Motor neuron (in vitro differentiated cells): ENCODE measurements at places on chromosomes 4 and X. TPM values are rescaled to one million over a fixed set of nuclear protein-coding genes. Genes with fewer than 3 reads are reported as not detected.
A peak's percentile ranks its signal among the peaks of the same experiment; 100 is the strongest.

SPP1 gene
- 34.2 and 44.2 TPM in 2 replicates for total RNA-seq

CYBB gene
- total RNA-seq = 0.14 and 0.25 TPM in 2 replicates

STOX2 gene
- total RNA-seq = 21.8 and 24.5 TPM in 2 replicates

GAGE2A gene
- not detected in 2 replicates for total RNA-seq

HADH gene
- 14.3 and 14.6 TPM in 2 replicates for total RNA-seq

ADGRG4 gene
- total RNA-seq = 0.11 and 0.17 TPM in 2 replicates

GPRASP3 gene
- 9.4 and 9.8 TPM in 2 replicates for total RNA-seq

MAP7D2 gene
- total RNA-seq = 5.5 and 6.6 TPM in 2 replicates

GRCh38 chr4:139892973-139893736 lies 227.5 kb downstream of the MGST2 start:
- no peak for ATAC-seq

- no peak for ATAC-seq
Observed at GRCh38 chr4:73340917-73341316, 63.2 kb upstream of the ALB start.

DNA sequence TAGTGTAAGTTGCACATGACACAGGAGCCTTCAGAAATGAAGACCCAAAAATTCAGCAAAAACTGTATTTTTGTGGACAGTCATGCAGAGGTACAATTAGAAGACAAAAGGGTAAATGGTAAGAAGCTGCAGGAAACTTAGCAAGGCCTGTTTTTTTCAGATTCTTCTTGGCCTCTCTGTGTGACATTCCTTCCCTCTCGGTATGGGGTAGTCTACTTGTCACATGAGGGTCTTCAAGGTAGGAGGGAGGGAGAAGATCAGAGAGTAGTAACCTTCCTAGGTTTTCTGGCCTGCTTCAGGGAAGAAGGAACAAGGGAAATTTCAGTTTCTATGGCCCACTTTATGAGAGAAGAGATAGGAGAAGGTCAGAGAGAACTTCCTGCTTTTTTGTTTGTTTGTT lies 230.4 kb upstream of the PPP1R2C start:
- ATAC-seq = no peak

DNA sequence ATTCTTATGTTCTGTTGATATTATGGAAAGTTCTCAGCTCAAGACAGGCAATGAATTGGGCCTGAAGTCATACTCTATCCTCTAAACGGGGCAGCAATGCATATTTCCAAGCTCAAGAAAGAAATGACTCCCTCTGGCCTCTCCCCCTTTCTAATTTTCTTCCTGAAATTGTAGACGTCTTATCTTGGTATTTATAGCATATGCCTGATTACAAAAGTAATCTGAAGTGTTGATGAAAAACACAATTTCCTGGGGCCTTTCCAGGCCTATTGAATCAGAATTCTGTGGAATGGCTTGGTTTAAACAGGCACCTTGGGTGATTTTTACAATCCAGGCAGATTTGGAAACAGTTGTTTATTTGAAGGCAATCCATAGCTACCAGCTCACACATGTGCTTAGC lies 21.4 kb upstream of the PGRMC2 start:
- no peak for ATAC-seq

GRCh38 chrX:48466696-48467095 lies 3.4 kb downstream of the SLC38A5 start:
- no peak for ATAC-seq

- no peak for ATAC-seq
Observed at GRCh38 chr4:164012396-164013027, 518.0 kb downstream of the TMA16 start.

DNA sequence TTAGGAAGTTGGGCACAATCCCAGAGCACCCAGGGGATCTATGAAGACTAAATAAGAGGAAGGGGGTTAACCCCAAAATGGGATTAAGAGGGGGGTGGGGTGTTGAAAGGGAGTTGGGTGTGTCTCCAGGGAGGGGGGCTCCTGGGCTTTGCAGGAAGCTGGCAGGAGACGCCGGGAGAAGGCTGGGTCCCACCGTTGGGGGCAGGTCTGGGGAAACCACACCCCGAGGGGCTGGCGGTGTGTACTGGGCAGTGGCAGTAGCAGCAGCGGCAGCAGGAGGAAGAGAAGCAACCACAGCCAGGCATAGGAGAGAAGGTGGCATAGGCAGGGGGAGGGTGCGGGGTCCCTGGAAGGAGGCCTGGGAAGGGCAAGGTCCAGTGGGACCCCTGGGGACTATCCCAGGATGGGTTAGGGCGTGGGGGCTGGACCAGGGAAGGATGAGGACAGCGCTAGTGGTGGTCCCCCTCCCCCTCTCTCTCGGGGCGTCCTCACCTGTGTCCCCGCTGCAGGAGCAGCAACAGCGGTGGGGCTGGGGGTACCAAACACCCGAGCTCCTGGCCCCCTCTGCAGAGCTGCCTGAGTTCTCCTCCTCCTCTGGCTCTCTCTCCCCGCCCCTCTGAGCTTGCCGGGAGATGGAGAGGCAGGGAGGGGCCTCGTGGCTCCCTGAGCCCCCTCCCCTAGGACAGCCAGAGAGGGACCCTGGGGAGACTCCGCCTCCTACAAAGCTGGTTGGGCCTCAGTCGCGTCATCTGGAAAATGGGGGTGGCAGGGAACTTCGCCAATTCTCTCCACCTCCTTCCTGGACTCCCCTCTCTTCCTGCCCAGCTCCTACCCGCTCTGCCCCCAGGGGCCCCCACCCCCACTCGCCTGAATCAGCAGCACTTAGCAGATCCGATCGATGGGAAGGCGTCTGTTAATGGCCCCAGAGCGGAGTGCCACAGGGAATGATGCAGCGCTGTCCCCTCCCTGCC lies at the start of gene KCND1:
KCND1 (minus strand) TSS at position 596 of the 971 bp plus-strand sequence. CDS start 1,573 bp downstream, outside the sequence.
- peak; percentile 78 for ATAC-seq

- ATAC-seq = no peak
Observed at GRCh38 chrX:24294619-24295018, 19.2 kb downstream of the SUPT20HL2 start.

- ATAC-seq = no peak
Observed at GRCh38 chrX:155968791-155969190, 28.7 kb upstream of the IL9R start.

DNA sequence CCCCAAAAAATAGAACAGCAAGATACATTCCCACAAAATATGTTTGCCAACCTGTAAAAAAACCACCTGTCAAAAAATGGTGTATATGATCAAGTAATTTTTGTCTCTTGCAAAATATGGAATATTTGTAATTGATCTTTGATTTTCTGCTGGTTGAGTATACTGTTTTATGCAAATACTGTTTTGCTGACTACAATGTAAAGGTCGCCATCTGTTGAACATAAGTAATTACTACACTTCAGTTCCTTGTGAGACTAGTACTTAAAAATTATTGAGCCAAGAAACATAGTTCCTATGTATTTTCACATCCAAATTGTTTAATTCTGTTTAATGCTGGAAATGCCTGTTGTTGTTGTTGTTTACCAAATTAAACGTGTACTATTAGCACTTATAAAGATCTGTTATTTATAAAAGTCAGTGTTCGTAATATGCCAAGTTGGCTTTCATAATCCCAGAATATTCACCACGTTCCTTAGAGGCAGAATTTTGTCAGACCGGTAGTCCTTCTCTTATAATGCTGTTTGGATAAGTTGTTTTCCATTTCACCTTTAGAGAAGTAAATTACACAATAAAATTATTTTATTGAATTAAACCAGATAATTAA lies 144.2 kb downstream of the PDLIM5 start:
- ATAC-seq = no peak

DNA sequence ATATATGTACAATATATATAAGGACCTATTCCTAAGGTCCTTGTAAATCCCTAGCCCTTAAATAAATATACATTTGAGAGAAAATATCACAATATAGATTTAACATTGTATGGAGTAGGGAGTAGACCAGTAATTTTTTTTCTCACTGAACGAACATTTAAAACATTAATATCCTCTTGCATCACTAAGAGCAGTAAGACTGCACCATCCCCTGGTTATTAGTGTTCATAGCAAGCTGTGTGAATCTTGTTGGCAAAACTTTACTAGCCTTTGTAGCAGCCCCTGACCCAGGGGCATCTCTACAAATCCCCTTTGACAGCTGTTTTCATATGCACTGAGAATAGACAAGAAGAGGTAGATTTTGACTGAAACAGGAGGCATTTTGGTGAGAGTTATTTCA lies 146.5 kb downstream of the IL1RAPL2 start:
- ATAC-seq = no peak
